Natural killer cell (primary cell): ENCODE measurements at places on chromosomes 12 and 14.

GRCh38 chr12:806200-806791 is 53.9 kb downstream of the WNK1 start:
- no peak for DNase-seq

GRCh38 chr14:50031602-50032313 is 84.6 kb downstream of the VCPKMT start:
- no peak for DNase-seq

GRCh38 chr14:75044752-75045151 is 6.5 kb downstream of the MLH3 start:
- DNase-seq = no peak

GRCh38 chr12:93868771-93869170 is 191.6 kb downstream of the CRADD start:
- DNase-seq = no peak

DNA sequence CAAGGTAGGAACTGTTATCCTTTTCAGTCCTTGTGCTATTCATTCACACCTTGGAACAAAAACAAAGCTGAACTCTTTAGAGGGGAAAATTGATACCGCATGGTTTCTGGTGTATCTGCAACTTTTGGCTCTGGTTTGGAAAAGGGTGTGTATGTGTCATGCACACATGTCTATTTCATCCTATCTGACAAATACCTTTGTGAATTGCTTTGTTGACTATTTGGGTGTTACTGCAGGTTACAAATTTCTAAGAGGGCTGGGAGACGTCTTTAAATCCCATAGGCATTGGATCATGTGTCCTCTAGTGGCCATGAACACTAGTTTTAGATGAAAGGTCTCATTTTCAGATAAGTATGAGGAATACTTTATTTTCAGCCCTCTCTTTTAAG is 59.9 kb upstream of the IFNG-AS1 start:
- no peak for DNase-seq

DNA sequence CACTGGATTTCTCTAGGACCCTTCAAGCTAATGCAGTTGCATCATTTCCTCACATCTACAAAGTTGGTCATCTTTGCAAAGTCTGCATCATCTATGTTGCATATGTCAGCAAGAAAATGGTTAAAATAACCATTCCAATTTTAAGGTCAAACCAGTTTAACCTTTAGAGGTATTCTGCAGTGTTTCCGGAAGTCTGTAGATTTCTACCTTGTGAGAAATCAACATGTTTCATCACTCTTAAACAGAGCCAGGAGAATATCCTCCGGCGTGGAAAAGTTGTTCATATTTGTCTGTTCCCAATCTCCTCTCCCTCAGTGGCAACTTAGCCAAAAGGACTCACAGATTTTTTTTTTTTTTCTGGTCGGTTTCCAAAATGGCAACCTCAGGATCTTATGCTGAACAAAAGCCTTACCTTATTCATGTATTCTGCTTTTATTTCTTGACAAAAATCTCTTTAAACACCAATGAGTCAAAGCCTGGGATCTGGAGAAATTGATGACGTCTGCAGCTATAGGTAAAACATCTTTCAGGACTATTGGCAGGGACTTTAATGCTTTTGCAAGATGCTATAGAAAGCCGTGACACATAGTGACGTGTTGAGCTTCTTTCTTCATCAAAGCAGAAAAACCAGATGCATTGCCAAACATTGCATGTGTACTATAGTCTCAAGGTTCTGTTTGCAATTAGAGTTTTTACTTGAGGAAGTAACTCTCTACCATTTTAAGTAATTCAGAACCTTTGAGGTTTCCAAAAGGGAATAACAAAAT is 16.0 kb upstream of the CDK17 start:
- no peak for DNase-seq

DNA sequence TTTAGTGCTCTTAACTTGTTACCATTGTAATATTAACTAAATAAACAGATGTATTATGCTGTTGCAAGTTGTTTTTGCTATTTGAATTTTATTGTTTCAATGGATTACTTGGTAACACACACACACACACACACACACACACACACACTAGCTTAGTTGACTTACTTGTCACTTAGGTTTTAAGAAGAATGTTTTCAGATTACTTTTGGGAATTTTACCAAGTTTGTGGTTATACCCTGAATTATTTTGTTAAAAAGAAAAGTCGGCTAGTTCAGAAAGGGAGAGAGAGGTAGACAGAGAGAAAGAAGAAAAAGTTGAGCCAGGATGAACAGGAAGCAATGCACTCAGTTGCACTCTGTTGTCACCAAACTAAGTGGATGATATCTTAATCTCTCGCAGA is 5.3 kb downstream of the SSTR1 start:
- no peak for DNase-seq

GRCh38 chr12:107782067-107782466 is 7.6 kb downstream of the ASCL4 start:
- no peak for DNase-seq

GRCh38 chr14:86481104-86481503 is 951.2 kb downstream of the FLRT2 start:
- no peak for DNase-seq

GRCh38 chr14:55073856-55074255 is 22.4 kb downstream of the MAPK1IP1L start:
- DNase-seq = no peak

- no peak for DNase-seq
Observed at GRCh38 chr12:27094726-27095125, 12.3 kb upstream of the C12orf71 start.

GRCh38 chr12:109617491-109617890 is 43.9 kb downstream of the MVK start:
- DNase-seq = no peak

DNA sequence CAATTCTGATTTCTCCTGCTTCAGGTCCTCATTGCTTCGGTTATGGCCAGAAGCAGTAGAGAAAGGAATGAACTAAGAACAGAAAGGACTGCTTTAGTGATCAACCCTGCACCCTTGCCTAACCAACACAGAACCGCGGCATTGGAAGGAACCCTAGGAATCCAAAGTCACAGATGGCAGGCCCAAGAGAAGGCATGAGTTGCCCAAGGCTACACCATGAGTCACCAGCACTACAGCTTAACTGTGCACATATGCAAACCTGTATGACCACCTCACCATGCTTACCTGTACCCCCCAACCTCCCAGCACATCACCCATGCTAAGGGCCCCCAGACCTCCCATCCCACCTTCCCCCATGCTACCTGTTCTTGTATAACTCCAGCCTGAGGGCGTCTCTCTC is 25.9 kb upstream of the BLTP3B start:
- DNase-seq = no peak

DNA sequence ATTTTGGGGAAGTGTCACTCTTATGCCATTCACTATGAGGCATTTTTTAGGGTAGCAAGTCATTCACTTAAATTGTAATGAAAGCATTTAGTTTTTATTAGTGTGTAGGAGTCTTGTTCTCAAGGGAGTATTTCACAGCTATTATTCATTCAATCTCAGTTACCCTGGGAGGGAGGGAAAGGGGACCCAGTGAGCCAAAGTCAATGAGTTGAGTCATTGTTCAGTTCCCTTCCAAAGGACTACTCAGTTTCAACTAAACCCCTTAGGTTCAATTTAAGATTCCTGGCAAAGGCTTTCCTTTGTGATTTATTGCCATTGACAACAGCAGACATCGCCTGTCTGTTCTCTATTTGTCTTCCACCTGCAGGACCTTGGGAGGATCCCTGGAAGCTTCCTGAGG is 29.3 kb upstream of the RASSF8 start:
- no peak for DNase-seq

DNA sequence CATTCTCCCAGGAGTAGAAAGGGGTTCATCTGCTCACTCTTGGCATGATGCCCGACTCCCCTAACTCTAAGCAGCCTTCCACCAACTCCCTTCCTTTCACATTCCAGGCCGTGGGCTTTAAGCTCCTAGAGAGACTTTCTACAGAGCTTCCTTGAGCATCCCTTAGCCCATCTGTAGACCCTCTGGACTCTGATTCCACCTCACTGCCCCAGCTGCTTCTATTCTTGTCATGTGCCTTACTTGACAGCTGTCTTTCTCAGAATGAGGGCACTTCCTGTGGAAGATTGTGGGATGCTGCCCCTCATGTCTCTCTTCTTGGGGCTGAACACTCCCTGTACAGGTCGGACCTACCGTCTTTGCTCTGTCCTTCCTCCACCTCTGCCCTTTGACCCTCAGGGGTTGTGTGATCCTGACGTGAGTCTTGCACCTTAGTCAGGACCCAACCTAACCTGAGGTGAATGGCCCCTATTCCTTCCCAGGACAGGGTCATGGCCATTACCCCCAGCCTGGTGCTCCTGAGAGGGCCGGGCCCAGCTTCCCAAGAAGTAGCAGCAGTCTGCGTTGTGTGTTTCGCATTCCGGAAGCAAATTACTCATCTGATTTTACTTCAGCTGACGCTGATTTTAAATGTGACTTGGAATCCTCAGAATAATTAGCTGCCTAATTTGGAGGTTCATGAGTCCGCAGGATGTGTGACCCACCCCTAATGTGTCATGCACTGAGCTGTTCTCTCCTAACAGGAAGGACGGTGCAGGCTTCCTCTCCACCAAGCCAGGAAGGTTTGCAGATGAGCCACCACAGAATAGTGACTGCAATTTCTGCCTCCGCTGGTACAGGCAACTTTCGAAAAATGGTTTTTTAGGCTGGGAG is 2.7 kb upstream of the GALNT6 start:
- peak; percentile 75 for DNase-seq

DNA sequence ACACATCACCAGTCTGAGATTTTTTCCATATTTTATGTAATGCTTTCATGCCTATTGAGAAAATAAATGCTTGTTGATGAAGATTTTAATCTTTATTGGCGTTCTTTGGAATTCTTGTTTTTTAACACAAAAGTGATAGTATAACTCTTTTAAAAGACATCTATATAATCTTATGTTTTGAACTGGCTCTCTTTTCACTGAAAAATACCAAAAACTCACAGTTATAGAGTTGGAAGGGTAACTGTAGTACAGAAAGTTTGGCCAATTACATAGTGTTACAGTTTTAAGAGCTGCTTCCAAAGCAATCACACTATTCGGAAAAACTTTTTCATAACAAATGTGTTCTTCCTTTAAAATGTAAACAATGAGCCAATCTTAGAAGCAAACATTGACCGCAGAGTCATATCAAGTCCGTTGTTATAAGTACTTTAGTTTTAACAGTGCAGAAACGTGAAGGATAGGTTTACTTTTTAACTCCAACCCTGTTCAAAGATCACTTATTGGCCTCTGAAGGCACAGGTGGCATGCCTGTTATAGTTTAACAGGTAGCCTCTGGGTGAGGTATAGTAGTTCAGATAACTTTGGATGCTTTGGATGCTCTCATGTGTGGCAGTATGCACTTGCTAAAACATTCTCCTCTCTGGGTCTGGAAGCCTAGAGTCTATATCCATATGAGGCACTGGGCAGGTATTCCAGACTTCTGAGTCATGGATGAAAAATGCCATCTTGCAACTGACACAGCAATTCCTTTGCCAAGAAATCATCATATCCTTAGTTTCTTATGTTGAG is 12.1 kb upstream of the NTN4 start:
- DNase-seq = no peak
